ENCODE measurements at places on chromosomes 5 and 9.
A peak's percentile ranks its signal among the peaks of the same experiment; 100 is the strongest.

DNA sequence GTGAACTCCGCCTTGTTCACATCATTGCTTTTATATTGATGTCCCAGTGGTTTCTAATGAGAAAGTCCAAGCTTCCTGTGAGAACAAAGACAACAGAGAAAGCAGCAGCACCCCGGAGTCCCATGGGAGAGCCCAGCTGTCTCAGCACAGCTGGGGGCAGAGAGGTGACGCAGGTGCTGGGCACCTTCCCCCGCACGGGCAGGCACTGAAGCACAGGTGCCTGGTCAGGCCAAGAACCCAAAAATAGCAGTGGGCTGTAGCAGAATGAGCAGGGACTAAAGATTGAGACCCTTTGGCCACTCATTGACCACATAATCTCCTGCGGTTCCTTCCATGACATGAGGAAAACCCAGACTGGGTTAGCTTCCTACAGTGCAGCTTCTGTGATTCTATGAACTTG is 18.8 kb downstream of the SRD5A1 start:
- no peak for DNase-seq

- no peak for DNase-seq
Measured at GRCh38 chr5:147743678-147744374, 38.7 kb downstream of the JAKMIP2 start.

DNA sequence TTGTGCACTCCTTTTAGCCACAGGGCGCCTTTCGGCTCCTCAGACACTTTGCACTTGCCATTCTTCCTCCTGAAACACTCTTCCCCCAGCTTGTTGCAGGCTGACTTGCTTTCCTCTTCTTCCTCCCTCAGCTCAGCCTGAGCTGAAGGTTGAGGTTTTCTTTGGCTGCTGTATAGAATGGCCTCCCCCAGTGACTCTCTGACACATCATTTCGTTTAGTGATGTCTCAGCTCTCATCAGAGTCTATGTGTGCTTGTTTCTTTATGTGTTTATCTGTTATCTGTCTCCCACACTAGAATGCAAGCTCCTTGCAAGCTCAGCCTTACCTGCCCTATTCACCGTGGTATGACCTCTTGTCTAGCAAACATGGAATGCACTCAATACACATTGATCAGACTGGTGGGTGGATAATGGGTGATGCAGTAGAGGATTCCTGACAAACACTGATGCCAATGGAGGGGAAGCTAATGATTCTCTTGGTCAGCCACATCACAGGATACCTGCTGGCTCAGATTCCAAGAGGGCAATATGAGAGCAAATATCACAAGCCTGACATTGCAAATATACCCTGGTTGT is 112.9 kb upstream of the STC2 start:
- no peak for DNase-seq

DNA sequence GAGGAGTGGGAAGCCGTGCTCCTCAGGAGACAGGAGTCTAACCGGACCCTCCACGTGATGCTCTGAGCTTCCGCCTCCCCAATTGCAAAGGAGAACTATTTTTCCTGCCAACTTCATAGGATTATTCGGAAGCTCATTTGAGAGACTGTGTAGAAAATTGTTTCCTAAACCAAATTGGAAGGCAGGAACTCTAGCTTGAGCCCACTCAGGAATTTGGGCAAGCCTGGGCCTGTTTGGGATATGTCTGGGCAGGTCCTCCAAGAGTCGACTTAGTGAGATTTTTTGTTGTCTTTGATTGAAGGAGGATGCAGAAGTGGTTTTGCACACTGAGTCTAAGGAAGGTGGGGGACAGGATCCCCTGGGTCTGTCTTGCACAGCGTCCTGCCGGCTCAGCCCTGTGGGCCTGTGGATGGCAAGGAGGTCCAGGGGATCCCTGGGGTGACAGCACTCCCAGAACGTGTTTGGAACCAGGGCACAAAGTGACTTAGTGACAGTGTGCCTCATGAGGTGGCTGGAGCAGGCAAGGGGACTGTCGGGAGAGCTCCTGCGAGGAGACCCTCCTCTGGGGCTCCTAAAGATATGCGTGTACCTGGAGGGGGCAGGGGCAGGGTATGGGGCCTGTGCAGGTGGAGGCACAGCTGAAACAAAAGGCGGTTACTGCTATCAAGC is 283.3 kb downstream of the NSG2 start:
- DNase-seq, result no peak

DNA sequence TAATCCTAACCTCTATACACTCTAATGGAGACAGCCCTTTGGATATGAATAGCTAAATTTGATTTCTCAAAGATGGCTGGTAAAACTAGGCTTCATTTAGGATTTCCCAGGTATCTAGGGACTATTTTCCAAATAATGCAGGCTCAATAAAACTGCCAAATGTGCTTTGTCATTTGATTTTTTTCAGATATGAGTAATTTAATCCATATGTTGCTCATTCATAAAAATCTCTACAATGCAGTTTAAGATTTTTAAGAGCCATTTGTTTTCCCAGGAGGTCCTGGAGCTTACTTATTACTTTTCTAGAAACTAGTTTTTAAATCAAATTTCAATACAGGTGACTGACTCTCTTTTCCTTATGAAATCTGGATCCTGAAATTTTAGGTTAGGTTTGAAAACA is 349.3 kb upstream of the SLC24A2 start:
- DNase-seq, result no peak

DNA sequence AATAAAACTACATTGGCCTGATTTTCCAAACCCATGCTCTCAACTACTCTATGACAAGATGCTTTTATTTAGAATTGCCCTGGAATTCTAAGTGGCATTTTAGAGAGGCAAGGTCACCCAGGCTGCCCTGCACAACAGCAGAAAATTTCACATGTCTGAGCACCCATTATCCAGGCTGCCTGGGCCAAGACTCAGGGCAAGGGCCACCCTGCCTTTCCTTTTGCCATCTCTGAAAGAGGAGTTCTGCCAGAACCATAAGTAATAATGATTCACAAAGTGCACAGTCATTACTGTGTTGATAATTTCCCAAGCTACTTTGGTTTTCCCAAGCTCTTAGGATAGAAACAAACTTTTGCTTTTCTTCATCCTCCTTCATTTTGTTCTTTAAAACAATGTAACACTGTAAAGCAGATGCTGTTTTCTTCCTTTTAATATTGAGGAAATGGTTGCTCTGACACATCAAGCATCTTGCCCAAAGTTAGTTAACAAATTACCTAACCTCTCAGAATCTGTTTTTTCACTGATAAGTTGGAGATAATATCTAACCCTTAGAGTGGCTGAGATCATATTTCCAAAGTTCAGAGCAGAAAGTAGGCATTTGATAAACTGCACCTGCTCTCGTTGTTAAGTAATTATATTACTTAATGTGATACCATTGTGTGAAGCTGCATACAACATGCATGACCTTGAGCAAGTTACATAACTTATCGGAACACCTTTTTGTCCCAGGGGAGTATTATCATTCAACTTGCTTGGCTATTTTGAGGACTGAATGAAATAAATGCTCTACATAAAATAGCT is 325.6 kb downstream of the PRELID2 start:
- DNase-seq, result no peak

GRCh38 chr5:180787711-180788431 is 14.7 kb downstream of the MGAT1 start:
- DNase-seq, result no peak

DNA sequence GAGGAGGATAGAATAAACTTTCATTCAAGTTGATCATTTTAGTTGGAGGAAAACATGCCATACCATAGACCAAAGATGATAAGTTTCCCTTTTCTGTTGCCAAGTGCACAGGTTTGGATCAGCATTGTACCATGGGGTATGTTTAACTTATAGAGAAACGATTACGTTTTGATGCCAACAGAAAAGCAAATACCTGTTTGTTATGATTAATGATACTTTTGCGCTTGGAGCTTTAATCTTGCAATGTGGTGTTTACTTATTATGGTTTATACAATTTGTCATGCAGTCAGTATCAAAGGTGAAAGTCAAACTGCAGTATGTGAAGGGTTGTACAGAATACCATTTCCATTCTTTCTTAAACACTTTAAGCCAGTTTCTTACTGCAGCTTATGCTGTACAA is 13.2 kb upstream of the ARHGEF28 start:
- DNase-seq, result no peak

DNA sequence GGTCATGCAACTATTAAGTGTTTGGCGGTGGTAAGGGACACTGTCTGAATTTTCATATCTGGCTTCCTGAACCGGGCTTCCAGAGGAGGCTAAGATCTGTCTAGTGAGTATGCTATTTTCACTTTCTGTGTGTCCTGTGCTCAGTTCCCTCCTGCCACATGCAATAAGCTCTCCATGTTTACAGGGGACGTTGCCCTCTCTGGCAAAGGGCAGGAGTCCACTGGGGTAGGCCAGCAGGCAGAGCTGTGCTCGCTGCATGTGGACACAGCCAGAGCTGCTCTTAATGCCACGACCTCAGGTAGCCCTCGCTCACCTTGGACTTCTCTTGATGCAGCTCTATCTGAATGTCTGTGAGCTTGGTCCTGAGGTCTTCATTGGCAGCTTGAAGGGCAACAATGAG is 111.2 kb downstream of the JAKMIP2 start:
- no peak for DNase-seq

DNA sequence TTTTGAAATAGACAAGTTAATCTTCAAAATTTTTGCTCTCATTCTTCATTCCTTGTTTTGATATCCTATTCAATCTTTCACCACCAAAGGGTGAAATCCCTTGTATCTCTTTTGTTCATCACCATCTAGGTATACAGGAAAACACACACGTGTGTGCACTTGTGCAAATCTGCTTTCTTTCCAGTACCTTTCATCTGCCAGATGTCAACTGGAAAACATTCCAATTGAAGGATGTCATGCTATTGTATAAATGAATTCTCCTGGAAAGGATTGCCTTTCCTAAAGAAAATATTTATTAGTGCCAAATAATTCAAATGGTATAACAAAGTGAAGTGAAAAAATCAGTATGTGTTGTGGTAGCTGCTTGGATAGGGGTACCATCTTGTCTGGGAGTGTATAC is 123.7 kb downstream of the RANBP17 start:
- DNase-seq, result no peak

DNA sequence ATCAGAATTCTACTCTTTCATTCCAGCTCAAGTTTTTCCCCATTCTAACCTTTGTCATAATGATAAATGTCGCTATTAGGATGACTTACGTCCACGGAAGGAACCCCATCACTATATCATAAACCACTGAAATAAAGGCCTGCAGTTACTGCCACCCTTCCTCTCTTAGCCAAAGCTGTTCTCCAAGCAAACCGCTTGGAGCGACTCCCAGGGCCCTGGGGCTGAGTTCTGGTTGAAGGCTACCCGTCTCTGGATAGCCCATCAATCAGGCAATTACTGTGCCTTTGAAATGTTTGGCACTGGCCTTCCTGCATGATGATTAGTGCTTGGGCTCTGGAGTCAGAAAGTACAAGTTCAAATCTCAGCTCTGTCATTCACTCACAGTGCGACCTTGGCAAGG is 386.0 kb downstream of the SPOCK1 start:
- no peak for DNase-seq

DNA sequence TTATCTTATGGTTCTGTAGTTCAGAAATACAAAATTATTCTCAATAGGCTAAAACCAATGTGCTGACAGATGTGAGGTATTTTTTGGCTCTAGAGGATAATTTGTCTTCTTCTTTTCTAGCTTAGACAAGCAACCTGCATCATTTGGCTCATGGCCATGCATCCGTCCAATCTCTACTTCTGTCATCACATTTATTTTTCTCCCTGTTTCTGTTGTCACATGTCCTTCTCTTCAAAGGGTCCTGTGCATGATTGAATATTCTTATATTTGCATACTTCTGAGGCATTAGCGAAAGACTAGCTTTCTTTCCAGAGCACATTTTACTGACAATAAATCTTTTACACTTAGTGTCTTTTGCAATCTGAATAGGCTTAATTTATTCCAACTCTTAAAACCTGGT is 564.7 kb downstream of the CDH10 start:
- no peak for DNase-seq

DNA sequence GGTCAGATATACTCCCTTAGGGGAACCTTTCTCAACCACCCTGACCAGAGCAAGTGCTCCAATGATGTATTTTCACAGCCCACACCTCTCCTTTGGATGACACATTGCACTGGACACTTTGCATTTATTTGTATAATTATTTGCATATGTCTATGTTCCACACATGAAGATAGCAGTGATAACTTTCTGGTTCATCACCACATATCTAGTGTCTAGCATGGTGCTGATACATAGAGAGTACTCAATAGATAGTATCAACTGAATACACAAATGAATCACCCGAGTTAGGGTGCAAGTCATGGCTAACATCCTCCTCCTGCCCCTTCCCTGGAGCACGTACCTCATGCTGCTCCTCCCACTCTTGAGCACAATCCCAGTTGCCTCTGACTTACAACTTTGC is 617.6 kb downstream of the EBF1 start:
- DNase-seq, result no peak

GRCh38 chr5:72510610-72511181 is 3.5 kb upstream of the ZNF366 start:
- DNase-seq, result no peak

DNA sequence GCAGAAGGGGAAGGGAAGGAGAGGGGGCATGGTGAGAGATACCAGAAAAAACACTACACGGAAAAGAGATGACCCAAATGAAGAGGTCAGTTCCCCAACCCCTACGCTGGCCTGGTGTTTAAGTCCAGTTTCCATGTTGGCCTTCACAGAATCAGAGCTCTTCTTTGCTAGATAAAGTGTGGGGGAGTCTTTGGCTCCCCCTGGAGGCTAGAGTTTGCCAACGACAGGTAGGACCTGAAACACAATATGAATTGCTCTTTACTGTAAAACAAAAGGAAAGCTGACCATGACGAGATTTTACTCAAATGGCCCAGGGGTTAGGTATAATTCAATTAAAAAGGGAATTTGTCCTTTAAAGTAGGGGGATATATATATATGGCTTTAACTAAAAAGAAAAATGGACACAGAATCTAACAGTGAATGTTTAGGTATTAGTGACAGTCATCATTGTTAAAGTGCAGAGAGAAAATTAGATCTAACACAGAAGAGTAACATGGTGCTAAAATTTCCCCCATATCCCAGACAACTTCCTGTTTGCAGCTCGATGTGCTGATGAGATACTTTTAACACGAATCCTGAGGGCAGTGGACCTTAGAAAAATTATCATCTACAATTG is 92.0 kb downstream of the SV2C start:
- DNase-seq, result peak; percentile 15

DNA sequence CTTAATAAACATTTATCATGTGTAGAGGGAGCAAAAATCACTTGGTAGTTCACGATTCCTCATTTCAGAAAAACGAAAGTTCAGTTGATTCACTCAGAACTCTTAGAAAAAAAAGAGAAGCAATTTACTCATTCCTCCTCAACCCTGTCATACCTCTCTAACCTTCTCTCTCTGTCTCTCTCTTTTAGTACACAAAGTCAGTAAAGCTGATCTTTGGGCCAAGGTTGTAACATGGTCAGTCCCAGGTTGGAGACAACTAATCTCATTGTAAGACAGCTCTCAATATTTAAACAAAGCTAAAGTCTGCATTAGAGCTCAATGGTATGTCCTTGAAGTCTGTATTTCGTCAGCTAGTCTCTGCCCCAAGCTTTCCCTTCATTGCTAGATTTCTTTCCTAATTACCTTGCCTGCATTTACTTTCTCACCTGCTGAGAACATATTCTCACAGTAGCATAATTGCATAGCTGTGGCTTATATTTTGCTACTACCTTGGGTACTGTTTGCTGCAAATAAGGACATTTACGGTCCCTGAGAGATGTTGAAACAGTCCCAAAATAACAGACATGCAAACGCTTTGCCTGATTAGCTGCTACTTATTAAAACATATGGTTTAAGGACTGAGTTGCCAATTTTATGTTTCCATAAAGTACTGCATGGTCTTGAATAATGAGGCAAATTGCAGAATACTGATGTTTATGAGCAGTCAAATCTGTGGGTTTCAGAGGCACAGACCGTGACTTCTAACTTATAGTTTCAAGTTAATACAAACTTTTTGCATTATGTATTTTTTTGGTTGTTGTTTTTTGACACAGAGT is 138.3 kb downstream of the GPBP1 start:
- no peak for DNase-seq
